Activated T-cell treated with anti-CD3 and anti-CD28 coated beads, Interleukin-2, amount 50 U/mL, for 24 hours (primary cell): ENCODE measurements at places on chromosomes 12 and 14.

GRCh38 chr12:91460469-91460868 is 277.9 kb upstream of the DCN start:
- DNase-seq = no peak
- H3K27me3 ChIP-seq = no peaks in the 10 kb centered on the region
- H3K4me3 ChIP-seq = no peak overlapping the region
- H3K36me3 ChIP-seq = peaks cover 2% of the 10 kb centered on the region
- H3K4me1 ChIP-seq = no peaks in the 10 kb centered on the region

DNA sequence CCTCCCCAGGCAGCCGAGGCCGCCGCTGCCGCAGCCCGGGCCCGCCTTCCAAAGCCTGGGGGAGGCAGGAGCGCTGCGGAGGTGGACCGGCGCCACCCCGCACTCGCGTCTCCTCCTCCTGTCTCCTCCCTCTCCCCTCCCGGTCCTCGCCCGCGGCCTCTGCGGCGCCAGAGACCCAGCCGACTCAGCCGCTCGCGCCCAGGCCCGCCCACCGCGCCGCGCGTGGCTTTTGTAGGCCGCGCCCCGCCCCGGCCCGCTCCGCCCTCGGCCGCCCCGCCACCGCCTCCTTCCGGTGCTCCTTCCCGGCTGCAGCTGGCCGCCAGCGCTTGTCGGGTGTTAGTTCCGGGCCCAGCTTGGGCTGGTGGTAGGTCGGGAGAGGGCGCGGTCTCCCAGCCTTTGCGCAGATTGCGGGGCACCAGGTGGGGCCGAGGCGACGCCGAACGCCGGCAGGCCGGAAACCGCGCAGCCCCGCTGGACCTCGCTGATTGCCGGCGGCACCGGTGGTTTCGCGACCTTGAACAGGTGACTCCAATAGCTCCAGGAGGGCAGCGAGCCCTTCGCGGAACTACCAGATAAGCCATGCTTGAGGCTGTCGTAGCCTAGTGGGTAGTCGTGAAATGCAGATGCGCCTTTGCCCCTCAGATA is at the start of gene CAPRIN2:
CAPRIN2 (minus strand) TSS at position 202 of the 645 bp plus-strand sequence. CDS start 1,431 bp downstream, outside the sequence.
- peak; percentile 97 for DNase-seq
- H3K27me3 ChIP-seq = no peaks in the 10 kb centered on the region
- peaks cover 13% of the 10 kb centered on the region for H3K36me3 ChIP-seq
- H3K4me3 ChIP-seq = peak within 1 kb of the TSS; percentile 92
- H3K4me1 ChIP-seq = peaks cover 47% of the 10 kb centered on the region
- peak within 1 kb of the TSS; percentile 89 for H3K27ac ChIP-seq

- DNase-seq = no peak
- peaks cover 26% of the 10 kb centered on the region for H3K4me1 ChIP-seq
- no peak overlapping the region for H3K4me3 ChIP-seq
- no peaks in the 10 kb centered on the region for H3K36me3 ChIP-seq
- no peaks in the 10 kb centered on the region for H3K27me3 ChIP-seq
Observed at GRCh38 chr14:58665773-58666500, 28.2 kb downstream of the DACT1 start.

DNA sequence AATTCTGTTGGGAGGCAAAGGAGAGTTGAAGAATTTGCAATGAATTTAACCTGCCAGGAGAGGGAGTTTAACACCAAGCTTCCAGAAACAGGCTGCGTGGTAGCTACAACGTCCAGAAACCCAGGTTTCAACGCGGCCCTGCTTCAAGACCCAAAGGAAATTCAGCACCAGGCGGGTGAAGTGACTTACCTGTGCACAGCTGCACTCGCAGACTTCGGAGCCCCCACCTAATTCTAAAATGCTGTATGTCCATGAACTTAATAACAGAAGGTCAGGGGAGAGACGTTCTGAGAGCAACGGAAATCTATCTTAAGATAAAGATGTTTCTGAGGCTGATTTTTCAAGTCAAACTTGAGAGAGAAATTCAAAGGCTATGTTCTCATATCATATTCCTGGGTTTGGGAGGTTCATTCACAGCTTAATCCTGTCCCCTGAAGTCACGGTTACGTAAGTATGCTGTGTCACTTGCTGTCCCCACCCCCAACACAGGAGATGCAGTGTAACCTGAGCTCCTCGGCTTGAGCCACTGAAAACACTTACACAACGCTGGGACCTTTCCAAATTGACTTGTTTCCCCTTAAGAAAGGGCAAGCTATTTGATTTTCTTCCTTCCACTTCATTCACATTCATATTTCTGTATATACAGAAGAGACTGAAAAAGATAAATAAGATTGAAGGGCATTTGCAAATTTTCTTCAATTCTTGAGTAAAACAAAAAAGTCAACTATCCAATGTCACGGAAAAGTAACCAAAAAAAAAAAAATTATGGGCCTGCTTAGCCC is 22.7 kb downstream of the CLIP1 start:
- peaks cover 39% of the 10 kb centered on the region for H3K36me3 ChIP-seq
- H3K27me3 ChIP-seq = no peaks in the 10 kb centered on the region
- peaks cover 50% of the 10 kb centered on the region for H3K4me1 ChIP-seq
- peak; percentile 61 for DNase-seq
- peak overlapping the region; percentile 45 for H3K4me3 ChIP-seq

DNA sequence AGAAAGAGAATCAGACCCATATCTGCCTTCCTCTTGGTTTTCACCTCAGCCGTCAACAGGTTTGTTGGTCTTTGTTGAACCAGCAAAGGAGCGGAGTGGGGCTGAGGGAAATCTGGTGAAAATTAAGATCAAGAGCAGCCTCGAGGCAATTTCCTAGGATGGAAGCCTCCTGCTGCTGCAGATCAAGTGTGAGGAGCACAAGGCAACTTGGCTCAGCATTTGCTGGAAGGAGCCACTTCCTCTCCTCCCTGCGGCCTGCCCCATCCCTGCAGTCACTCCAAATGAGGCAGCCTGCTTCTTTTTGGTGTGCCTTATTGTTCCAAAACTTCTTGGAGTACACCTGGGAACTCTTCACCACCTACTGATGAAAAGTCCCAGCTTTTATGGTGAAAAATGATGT is 4.9 kb downstream of the TC2N start:
- H3K4me1 ChIP-seq = peaks cover 89% of the 10 kb centered on the region
- H3K4me3 ChIP-seq = peak overlapping the region; percentile 75
- no peak for DNase-seq
- no peaks in the 10 kb centered on the region for H3K27me3 ChIP-seq

DNA sequence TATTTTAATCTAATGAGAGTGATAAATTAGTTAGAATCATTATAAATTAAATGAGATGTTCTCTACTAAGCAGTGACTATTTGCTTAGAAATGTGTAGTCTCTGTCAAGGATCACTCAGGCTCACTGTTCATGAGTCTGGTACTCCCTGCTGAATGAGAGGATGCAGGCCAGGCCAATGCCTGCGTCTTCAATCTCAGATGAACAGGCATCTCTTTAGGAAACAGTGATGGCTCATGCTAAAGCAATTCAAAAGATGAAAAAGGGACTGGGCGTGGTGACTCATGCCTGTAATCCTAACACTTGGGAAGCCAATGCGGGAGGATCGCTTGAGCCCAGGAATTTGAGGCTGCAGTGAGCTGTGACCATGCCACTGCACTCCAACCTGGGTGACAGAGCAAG is 106.8 kb downstream of the ZFC3H1 start:
- H3K27ac ChIP-seq = no peak overlapping the region
- no peak for DNase-seq
- H3K4me3 ChIP-seq = no peak overlapping the region
- H3K36me3 ChIP-seq = no peaks in the 10 kb centered on the region

- no peak overlapping the region for H3K4me3 ChIP-seq
- DNase-seq = no peak
- H3K27me3 ChIP-seq = peaks cover 39% of the 10 kb centered on the region
- H3K36me3 ChIP-seq = no peaks in the 10 kb centered on the region
Observed at GRCh38 chr14:95597784-95598211, 62.9 kb downstream of the GLRX5 start.

- no peak overlapping the region for H3K27ac ChIP-seq
- H3K4me3 ChIP-seq = no peak overlapping the region
- no peaks in the 10 kb centered on the region for H3K4me1 ChIP-seq
- no peak for DNase-seq
- H3K27me3 ChIP-seq = no peaks in the 10 kb centered on the region
Observed at GRCh38 chr14:83764656-83765599, 1765.0 kb upstream of the FLRT2 start.

- H3K4me1 ChIP-seq = no peaks in the 10 kb centered on the region
- no peak overlapping the region for H3K4me3 ChIP-seq
- no peaks in the 10 kb centered on the region for H3K36me3 ChIP-seq
- no peak for DNase-seq
- no peak overlapping the region for H3K27ac ChIP-seq
Observed at GRCh38 chr14:28751467-28752058, 15.0 kb upstream of the FOXG1 start.

DNA sequence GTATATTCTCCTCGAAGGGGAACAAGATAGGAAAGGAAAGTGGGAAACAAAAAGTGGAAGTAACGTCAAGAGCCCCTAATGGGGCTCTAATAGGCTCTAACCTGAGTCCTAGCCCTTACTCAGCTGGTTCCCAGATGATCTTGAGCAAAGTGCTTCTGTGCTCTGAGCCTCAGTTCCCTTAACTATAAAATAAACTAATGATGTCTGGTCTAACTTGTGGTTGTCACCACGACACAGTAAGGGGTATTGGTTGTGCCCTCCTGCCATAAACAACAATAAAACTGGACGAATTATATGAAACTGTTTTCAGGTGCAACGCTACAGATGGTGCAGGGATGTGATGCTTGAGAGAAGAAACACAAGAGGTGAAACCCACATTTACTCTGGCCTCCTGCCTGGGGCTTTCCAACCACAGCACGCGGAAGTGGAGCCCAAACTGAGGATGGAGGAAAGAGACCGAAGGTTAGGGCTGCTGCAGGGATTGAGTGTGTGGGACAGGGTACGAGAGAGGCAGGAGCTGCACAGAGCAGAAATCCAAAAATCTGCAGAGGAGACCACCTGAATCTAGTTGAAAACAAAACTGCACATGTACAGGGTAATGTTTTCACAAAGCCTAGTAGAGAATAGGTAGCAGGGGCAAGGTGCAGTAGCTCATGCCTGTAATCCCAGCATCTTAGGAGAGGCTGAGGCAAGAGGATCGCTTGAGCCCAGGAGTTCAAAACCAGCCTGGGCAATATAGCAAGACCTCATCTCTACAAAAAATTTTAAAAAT is 45.6 kb upstream of the BCL2L14 start:
- H3K27me3 ChIP-seq = no peaks in the 10 kb centered on the region
- peak; percentile 56 for DNase-seq
- H3K4me3 ChIP-seq = peak overlapping the region; percentile 37
- peaks cover 75% of the 10 kb centered on the region for H3K4me1 ChIP-seq
- peaks cover 13% of the 10 kb centered on the region for H3K36me3 ChIP-seq
- H3K27ac ChIP-seq = peak overlapping the region; percentile 47

DNA sequence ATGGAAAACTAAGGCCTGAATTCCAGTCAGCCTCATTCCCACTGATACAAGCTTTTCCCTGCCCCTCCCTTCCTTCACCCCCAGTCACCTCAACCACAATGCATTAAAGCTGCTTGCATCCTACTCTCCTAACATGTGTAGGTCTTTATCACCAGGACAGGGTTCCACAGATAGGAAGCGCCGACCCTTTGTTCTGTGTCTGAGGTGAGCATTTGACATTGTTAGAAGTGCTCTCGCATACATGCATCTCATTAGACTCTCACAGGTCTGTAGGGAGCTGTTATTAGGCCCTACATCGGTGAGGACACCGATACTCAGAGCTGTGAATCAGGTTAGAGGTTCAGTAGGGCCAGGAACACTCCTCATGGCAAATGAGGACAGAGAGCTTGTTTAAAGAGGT is 13.2 kb upstream of the EDDM3A start:
- no peak for DNase-seq
- peaks cover 12% of the 10 kb centered on the region for H3K27me3 ChIP-seq
- H3K36me3 ChIP-seq = no peaks in the 10 kb centered on the region
- no peak overlapping the region for H3K4me3 ChIP-seq

GRCh38 chr12:122836027-122836921 is 1.0 kb downstream of the HIP1R start:
- H3K27me3 ChIP-seq = no peaks in the 10 kb centered on the region
- peak overlapping the region; percentile 85 for H3K4me3 ChIP-seq
- DNase-seq = peak; percentile 59
- H3K27ac ChIP-seq = peak overlapping the region; percentile 86
- peaks cover 52% of the 10 kb centered on the region for H3K4me1 ChIP-seq

- DNase-seq = no peak
- H3K4me3 ChIP-seq = peak overlapping the region; percentile 92
- H3K4me1 ChIP-seq = peaks cover 45% of the 10 kb centered on the region
Observed at GRCh38 chr12:42143452-42144157, 1.1 kb downstream of the GXYLT1 start.

DNA sequence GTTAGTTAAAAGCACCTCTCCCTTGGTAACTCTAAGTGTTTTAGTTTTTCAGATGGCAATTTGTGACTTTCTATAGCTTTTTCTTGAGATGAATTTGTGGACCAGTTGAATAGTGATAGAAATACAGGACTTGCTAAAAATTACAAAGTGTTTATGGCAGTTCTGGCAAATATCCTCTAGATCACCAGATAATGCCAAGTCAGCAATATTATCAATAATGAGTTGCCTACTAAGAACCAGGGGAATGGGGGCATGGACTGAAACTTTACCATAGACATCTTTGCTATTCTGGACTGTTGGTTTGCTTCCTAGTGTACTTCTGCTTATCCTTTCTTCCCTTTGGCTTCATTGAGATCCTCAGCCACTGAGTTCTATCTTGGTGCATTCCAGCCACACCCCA is 584.2 kb downstream of the DIO2 start:
- no peaks in the 10 kb centered on the region for H3K36me3 ChIP-seq
- no peak overlapping the region for H3K27ac ChIP-seq
- H3K4me1 ChIP-seq = no peaks in the 10 kb centered on the region
- H3K27me3 ChIP-seq = no peaks in the 10 kb centered on the region

DNA sequence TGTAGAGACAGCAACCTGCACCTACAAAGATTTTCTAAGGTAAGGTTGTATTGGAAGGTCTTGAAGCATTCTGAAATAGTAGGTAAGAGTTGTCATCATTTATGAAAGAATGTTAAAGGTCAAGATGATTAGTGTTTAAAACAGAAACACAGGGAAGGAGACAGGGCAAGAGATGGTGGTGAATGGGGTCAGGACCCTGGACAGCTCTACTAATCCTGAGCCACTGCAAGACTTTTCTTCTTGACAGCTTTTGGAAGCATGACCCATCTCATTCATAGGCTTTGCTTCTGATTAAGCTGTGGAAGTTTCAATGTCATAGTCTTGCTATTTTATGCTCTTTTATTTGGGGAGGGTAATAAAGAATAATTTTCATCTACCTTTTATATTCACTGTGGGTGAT is 75.5 kb upstream of the CAND1 start:
- H3K27me3 ChIP-seq = peaks cover 28% of the 10 kb centered on the region
- no peak for DNase-seq
- no peaks in the 10 kb centered on the region for H3K4me1 ChIP-seq
- no peak overlapping the region for H3K27ac ChIP-seq
- H3K4me3 ChIP-seq = no peak overlapping the region
- no peaks in the 10 kb centered on the region for H3K36me3 ChIP-seq
